ENCODE measurements at places on chromosomes 6 and 20.

- DNase-seq: no peak
Measured at GRCh38 chr6:23511817-23512216, 614.2 kb upstream of the NRSN1 start.

- no peak for DNase-seq
Measured at GRCh38 chr6:35718911-35719381, 17.9 kb upstream of the ARMC12 start.

DNA sequence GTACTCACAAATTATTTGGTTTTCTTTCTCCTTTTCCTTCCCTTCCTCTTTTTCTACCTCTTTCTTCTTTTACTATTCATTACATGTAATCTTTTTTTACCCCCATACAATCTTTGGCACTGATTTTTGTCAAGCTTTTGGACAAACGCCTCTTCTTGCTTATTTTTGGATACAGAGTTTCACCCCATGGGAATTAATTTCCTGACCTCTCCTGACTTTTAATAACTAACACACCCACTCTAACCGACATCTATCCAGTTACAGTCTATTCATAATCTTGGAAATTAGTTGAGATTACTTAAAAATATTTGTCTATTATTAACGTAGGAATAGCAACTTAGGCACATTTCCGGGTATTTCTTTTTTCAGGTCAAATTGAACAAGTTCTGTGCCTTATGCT is 101.2 kb downstream of the HDGFL1 start:
- DNase-seq: no peak

GRCh38 chr6:119233312-119233984 is 116.1 kb downstream of the MAN1A1 start:
- DNase-seq: no peak

DNA sequence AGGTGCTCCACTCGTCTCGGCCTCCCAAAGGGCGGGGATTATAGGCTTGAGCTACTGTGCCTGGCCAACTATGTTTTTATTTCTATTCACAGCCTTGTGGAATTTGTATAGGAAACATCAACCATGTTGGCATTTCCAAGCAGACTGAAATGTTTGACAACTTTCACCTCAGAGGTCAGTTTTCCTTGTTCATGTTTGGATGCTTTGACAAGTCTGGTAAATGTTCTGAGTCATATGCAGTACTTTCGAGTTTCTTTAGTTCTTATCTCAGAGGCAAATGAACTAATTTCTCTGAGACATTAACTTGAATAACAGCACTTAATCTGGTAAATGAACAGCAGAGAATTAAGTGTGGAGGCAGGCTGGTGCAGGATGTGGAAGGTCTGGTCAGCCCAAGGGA is 373.4 kb upstream of the SYNCRIP start:
- DNase-seq: no peak

DNA sequence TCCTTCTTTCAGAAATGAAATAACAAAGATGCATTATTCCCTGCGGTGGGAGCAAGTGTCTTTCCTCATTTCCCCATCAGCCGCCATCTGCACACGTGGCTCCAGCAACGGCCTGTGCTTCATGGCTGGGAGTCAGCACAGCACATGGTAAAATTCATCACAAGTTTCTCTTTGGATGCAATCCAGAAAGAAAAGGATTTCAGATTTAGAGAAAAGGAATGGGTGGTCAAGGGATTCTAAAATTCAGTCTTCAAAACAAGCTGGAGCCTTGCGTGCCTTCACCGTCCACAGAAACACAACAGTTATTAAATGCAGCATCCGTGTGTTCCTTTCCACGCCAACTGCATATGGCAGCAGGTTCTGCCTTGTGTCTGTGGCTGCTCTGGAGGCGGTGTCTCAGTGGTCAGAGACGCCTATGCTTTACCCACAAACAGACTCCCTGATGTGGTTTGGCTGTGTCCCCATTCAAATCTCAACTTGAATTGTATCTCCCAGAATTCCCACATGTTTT is 107.6 kb downstream of the THBS2 start:
- no peak for DNase-seq

GRCh38 chr20:36631646-36632045 is 14.3 kb downstream of the SLA2 start:
- DNase-seq: peak; percentile 8

- DNase-seq: no peak
Measured at GRCh38 chr20:10832141-10832540, 158.3 kb upstream of the JAG1 start.
